ENCODE measurements at places on chromosomes 16 and 17.

GRCh38 chr17:34721326-34721725 is 141.9 kb downstream of the TMEM132E start:
- DNase-seq = no peak

DNA sequence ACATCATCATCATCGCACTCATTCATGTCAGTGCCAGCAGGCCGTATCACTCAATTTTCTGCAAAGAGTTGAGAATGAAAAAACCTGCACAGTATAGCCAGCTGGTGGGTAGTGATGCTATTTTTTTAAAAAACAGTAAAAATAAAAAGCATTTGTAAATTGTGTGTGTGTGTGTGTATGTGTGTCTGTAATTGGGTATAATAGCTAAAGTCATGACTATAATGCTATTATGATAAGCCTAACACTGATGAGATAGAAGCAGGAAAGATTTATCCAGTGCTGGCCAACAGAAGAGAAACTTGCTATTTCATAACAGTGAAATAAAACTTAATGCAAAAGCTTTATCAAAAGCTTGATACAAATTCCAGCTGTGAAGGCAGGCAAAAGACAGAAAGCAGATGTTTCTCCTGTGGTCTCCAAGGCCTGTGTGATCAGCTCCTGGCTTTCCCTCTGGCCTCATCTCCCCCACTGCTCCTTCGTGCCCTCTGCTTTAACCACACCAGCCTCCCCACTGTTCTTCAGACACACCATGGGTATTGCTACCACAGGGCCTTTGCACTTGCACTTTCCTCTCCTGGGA is 206.2 kb upstream of the IRX5 start:
- no peak for DNase-seq

- no peak for DNase-seq
Measured at GRCh38 chr16:65991149-65991701, 375.3 kb upstream of the CDH5 start.

GRCh38 chr16:11985250-11985649 is 8.7 kb downstream of the SNX29 start:
- no peak for DNase-seq

DNA sequence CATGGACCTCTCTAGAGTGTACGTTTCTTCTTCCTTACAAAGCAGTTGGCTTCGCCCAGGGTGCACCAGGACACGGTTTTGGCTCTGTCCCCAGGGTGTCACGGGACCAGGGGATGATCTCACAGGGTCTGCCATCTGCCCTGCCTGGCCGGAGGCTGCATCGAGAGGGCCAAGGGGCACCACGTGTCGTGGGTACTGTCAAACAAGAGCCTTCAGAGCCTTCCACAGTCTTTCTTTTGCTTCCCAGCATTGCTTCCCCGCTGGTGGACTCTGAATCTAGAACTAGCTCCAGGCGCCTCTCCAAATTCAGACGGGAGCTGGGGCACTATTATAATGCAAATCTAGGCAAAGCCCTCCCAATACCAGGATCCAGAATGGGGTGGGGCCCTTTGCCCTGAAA is 47.9 kb downstream of the MAPT start:
- DNase-seq = no peak

DNA sequence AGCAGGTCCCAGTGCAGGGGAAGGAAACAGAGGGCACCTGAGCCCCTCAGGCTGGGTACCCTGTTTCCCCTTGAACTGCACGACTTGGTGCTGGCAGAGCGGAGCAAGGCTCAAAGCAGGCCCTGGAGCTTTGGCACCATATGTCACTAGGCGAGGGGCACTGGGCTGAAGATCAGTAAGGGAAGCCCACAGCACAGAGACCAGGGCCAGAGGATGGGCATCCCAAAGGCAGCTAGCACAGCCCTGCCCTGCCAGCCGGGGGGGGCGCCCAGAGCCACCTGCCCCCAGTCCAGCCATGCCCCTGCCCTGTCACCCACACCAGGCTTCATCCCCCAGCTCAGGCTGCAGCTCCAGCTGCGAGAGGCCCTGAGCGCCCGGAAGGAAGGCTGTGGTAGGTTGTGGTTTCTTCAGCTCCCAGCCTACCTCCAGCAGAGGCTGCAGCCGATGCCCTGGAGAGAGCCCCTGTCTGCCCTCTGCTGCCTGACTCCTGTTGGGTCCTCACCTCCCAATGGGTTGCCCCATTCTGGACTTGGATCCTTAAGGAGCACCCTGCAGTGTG is 10.9 kb downstream of the NHERF1 start:
- peak; percentile 58 for DNase-seq

DNA sequence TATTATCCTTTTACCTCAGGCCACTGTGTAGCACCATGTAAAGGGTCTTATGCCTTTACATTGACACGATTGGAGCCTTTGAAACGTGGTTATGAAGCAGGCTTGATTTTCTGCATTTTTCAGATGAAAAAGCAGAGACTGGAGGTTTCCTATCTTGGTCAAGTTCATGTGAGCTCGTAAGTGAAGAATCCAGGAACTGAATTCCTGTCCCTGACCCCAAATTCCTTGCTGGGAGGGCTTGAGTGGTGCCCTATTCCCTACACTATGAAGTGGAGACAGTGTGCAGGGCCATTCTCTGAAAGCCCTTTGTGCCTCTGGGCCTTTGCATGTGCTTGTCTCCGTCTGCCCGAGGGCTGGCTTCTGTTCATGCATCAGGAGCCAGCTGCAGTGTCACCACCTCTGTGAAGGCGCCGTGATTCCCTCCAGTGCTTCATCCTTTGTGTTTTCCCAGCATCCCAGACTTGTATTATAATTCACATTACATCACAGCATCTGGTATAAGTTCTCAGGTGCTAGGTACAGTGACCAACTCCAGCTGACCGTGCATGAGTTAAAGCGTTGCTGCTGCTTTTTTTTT is 181.1 kb downstream of the SNX29 start:
- DNase-seq = no peak

DNA sequence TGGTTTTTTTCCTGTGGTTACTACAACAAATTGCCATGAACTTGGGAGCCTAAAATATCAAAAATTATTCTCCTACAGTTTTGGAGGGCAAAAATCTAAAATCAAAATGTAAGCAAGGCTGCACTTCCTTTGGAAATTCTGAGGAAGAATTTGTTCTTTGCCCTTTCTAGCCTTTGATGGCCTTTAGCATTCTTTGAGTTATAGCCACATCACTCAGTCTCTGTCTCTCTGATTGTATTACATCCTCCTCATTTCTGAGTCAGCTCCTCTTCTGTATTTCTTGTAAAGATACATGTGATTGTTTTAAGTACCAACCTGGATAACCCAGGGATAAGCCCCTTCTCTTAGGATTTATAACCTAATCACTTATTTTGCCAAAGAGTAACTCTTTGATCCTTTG is 282.0 kb downstream of the BCAS3 start:
- no peak for DNase-seq

DNA sequence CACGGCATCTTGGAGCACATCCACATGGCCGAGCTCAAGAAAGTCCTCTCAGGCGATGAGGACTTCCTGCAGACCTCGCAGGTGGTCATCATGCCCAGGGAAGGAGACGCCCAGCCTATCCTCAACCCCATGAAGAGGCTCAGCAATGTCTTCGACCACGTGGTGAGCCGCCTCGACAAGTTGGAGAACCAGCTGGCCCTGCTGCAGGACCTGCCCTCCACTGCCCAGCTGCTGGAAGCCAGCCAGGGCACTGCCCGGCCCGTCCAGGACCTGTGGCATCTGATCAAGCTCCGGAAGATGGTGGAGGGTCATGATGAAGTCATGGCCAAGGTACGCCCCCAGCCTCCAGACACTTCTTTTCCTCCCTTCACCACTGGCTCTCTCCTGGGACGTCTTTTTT is 440 bp downstream of the C16orf96 start:
- no peak for DNase-seq

- DNase-seq = no peak
Measured at GRCh38 chr17:38508570-38508950, 80.3 kb downstream of the ARHGAP23 start.

GRCh38 chr16:86827521-86827920 is 249.2 kb downstream of the FOXL1 start:
- DNase-seq = no peak

- no peak for DNase-seq
Measured at GRCh38 chr16:3158026-3158509, 23.2 kb downstream of the ZNF213 start.

DNA sequence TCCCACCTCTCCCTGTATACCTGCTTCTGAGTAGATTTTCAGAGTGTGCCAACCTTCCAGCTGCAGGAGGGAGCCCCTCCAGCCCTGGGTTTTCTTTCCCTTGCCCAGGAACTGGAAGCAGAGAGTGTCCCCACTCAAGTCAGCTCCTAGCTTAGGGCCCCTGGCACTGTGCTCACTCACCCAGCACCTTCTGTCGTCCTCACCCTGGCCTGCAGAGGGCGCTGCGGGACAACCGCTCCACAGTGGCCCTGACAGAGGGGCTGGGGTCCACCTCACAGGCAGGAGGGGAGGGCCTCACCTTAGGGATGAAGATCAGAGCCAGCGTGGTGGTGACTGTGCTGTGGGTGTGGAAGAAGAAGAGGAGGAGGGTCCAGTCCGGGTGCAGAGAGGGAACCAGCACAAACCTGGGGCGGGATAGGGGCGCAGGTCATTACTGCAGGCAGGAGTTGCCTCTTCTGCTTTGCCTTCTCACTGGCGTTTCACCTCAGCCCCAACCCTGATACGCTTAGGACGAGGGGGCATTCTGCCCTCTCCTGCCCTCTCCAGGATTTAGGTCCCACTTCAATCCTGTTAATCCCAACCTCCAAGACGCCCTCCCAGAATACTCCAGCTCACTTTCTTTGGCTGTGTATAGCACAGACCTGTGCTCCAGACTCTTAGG is 10.0 kb downstream of the GPR179 start:
- DNase-seq = peak; percentile 76

DNA sequence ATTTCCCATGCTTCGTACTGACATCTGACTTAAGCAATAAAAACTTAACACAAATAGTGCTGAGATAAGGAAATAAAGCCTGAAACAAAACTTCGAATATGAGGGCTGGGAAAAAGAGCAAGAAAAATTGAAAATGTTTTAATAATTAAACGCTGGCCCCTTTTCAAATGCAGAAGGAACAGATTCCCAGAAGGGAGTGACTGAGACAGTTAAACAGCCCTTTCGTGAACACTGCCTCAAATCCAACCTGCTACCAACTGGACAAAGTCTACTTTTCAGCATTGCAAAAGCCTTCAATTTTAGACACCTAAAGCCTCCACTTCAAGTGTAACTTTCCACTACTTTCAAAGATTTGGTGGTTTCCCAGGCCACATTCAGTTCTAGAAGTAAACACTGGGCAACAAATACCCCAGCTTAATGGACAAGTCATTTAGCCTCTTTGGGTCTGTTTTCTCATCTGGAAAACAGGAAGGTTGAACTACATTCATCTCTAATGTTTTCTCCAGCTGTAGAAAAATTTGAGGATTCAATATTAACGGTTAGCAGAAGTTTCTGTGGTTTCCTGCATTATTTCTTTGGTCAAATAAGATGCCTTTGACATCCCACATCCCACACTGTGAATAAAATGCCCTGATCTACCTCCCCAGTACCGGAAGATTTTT is 11.8 kb downstream of the RFFL start:
- no peak for DNase-seq

DNA sequence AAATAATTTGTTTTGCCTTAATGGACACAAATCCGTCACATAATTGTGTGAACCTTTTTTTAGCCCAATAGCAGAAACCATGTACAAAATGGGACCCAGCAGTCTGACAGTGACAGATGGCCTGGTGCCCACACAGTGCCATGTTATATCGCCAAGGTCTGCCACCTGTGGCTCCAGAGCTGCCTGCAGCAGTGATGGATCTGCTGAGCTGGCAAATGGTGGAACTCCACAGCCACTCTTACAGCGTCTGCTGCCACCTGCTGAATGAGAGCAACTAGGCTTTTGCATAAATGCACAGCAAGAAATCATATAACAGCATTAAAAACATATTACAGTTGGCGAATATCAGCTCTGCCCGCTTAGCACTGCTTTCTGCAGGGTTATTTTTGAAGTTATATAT is 59.4 kb downstream of the NUP93 start:
- DNase-seq = peak; percentile 26

- no peak for DNase-seq
Measured at GRCh38 chr17:13485327-13485726, 116.4 kb downstream of the HS3ST3A1 start.

GRCh38 chr17:27666831-27667560 is 36.0 kb downstream of the LGALS9 start:
- no peak for DNase-seq

DNA sequence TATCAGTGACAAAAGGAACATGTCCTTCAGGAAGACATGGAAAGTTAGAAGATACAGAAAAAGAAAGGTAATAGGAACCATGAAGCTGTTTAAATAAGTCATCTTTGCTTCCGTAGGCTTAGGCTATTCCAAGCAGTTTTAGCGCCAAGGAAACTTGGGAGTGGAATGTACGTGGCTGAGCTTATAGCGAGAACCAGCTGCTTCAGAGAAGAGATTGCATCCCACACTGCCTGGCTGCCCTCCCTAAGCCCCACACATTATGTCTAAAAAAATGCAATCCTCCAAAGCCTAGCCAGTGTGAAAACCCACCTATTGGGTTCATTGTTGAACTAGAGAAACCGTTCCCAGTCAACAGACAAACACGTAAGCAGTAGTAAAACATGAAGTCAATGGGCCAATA is 149.9 kb downstream of the SLC39A11 start:
- DNase-seq = no peak

GRCh38 chr17:42922294-42922693 is 21.7 kb downstream of the G6PC1 start:
- no peak for DNase-seq

DNA sequence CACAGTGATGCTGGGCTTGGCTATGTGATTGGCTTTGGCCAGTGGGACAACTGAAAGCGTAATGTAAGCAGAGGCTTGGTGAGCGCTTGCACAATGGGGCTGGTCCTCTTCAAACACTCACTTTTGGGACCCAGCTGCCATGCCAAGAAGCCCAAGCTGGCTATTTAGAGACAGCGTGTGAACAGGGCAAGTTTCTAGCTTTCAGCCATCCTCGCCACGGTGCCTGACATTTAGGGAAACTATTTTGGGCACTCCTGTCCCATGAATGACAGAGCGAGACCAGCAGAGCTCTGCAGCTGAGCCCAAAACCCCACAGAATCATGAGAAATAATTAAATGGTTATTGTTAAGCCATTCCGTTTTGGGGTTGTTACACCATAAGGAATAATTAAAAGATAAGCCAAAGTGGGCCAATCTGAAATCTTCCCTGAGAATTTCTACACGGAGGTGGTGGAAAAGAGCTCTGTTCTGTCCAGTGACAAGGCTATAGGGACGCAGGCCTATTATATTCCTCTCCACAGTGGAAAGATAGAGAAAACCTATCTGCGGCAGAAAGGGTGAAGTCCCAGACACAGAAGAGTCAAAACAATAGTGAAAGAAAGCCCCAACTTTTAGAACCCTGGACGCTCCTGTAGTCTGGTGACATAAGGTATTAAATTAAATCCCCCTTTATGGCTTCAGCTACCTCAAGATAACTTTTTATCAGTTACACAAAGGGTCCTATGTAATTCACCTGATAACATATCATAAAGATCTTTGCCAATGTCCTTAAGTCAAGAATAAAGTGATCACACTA is 10.8 kb upstream of the RPRML start:
- DNase-seq = no peak

GRCh38 chr16:19644877-19645276 is 73.2 kb downstream of the KNOP1 start:
- DNase-seq = no peak
